ENCODE measurements at places on chromosomes 3 and 15.

DNA sequence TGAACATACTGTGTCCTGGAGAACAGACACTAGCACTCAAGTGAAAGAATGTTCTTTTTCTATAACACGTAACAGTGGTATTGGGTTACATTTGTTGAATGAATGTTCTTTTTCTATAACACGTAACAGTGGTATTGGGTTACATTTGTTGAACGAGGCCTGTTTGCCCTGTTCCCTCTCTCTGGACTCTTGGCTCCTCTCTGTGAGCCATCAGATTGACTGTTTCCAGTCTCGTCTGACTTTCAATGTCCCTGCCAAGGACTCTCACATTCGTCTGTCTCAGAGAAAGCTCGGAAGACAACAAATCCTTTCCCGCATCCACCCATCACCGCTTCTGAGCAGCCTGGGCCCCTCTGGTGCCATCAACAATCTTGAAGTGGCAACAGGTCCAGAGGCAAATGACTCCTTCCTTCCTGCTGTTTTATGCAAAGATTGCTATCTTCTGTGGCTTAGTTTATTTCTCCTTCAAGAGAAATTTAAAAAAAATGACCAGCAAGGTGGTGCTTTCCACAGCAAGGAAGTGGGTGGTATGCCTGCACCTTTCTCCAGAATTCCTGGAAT, 8.0 kb downstream of the TMEM45A start:
- no peak for DNase-seq

- DNase-seq = no peak
These were observed 20.3 kb downstream of the GPR160 start for GRCh38 chr3:170058127-170058526.

- no peak for DNase-seq
These were observed 507.8 kb upstream of the DPH6 start for GRCh38 chr15:36053746-36054145.

DNA sequence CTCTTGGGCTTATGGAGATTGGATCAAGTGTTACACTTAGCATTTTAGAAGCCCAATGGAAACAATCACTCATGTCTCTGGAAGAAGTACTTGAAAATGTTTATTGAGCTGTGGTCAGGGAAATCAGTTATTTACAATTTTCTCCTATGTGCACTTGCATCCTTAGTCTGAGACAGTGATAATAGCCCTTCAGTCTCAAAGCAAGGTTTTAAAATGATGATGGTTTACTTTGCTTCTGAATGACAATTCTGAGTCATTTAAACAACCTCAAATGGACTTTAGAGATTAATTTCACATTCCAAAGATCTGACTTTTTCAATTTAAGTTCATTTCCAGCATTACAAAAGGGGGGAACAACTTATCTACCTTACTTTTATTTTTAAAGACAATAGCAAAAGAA, 20.1 kb downstream of the TIPARP start:
- DNase-seq = no peak

- no peak for DNase-seq
These were observed 1034.4 kb upstream of the NR2F2 start for GRCh38 chr15:95295896-95296625.

GRCh38 chr15:60589728-60590127, 110.8 kb upstream of the ICE2 start:
- DNase-seq = no peak

DNA sequence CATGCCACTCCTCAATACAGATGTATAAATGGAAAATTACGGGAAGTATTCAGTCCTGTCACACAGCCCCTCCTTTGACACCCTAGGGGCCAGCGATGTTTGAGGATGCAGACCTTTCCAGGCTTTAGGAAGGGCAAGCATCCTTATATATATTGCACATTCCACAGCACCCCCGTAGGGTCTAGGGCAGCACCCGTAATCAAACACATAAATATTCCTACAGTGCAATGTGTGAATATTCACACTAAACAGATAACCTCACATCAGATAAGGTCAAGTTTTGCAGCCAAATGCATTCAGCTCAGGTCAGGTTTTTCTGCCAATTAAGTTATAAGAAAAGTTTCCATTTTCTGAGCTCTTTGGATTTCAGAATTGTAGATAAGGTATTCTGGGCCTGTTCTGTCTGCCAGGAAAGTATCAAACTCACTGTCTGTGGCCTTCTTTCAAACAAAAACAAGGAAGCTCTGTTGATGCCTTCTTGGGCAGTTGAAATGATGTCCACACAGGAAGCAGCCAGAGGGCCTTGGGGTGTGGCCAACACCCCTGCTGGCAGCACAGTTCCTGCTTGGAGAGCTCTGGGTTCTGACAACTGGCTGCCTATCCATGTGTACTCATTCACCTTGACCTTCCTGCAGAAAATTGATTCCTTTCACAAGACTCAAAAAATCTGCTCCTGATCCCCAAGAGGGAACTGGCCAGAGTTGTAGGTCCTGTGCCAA, 427.0 kb downstream of the NTRK3 start:
- DNase-seq = no peak

- DNase-seq = no peak
These were observed 97.2 kb downstream of the LIPC start for GRCh38 chr15:58529041-58529440.

- no peak for DNase-seq
These were observed 711.8 kb upstream of the UBE2E2 start for GRCh38 chr3:22491344-22491743.

DNA sequence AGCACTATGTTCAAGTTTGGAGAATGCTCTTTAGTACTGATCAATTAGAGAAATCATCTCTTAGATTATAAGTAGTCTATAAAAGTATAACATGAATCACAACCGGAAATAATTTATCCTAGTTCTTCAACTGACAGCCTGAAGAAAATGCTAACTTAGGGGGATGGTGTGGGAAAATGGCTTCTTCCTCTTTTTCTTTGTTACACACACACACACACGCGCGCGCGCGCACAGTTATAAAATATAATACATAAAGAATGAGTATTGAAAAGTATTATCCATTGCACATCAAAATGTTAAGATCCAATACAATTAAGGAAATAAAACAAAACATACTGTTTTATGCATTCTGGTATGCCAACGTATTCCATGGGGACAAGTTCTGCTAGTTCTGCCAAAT, 11.2 kb upstream of the GTF2A2 start:
- DNase-seq = no peak

DNA sequence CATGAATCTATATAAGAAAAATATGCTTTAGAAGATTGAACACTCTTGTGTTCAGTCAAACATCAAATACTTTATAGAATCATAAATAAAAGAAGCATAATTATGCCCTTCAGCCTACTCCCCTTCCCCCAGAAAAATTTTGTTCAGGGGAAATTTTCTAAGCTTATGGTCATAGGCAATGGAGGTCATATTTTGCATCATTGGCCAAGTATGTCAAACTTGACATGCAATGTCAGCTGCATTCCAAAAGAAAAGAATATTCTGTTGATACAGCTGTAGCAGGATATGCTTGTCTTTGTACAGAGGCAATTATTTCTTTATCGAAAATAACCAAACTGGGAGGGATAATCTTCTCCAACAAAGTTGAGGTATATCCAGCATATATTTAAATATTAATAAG, 328.2 kb downstream of the ZIC1 start:
- no peak for DNase-seq

GRCh38 chr3:17583530-17583929, 158.9 kb downstream of the TBC1D5 start:
- no peak for DNase-seq

DNA sequence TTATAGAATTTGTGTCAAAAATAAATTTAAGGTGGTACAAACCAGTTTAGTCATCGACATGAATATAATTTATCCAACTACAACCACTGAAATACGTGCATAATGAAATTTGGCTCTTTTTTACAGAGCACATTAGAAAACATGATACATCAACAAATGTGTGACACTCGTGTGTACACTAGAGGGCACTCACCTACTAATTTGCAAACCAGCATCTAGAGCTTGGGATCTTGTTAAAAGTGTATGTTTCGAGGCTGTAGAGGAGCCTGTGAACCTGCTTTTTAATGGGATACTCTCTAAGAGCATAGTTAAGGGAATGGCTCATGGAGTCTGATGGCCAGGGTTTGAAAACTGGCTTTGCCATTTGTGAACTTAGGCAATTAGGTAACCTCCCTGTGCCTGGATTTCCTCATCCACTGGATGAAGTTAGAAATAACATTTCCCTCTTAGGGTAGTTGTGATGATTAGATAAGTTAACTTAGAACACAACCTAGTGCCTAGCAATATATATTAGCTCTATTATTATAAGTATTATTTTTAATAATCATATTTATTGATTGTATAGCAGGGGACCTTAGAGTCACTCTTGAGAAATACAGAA, 8.8 kb upstream of the CPOX start:
- no peak for DNase-seq

DNA sequence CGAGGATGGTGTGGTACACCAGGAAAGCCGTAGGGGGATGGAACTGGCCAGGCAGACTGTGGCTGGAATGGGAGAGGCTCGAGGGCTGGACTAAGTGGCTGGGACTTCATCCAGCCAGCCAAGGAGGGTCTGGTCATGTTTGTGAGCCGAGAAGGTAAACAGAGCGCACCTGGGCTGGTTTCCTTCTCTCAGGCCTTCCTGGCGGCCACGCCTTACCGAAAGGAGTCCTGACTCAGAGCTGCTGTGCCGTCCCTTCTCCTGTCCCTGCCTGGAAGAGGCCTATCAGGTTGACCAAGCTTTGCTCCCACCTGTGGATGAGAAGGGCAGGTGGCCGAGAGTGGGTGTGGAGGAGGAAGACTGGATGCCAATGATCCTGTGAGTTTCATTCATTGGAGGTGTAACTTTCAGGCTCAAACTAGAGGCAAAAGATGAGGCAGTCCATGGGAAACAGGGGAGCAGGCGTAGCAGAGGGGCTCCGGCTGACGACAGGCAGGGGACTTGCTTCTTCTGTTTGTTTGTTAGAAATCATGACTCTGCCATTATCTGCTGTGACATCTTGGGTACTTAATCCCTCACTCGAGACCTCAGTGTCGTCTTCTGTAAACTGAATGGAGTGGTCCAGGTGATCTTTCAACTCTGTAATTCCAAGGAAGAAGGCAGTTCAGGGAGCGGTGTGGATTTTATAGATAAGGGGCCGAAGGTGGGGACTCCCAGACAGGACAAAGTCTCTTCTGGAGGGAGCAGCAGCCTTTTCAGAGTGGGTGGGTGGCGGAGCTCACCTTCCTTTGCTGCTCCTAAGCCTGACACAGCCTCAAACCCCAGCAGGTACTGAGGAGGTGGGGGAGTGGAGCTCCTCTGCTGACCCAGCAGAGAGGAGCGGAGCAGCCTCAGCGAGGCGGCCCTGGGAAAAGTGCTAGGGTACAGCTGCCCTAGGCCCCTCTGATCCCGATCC, 71.8 kb upstream of the GATM start:
- DNase-seq = no peak

All from activated CD8-positive, alpha-beta memory T cell treated with anti-CD3 and anti-CD28 coated beads for 1 hour (primary cell).